ENCODE measurements at places on chromosomes 2 and 18.

GRCh38 chr2:222217712-222218111, 81.1 kb downstream of the PAX3 start:
- DNase-seq: no peak

DNA sequence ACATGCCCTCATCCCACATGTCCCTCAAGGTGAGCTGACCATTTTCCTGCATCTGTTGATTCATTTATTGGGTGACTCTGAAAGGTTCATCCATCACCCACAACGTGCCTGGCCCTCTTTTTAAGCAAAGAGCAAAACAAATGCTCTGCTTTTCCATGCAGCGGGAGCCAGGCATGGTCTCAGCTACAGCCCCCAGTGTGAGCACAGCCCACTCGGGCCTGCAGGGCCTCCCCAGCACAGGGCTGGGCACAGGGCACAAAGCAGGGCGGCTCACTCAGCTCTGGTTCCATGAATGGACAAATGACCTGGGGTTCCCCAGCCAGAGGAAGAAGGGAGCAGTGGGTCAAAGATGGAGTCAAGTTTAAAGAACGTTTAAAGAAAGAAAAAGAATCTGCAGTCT, 24.1 kb upstream of the OTOS start:
- no peak for DNase-seq

- DNase-seq: no peak
These were observed 70.3 kb downstream of the ASXL2 start for GRCh38 chr2:25808006-25808383.

GRCh38 chr2:144099780-144100377, 420.0 kb downstream of the ZEB2 start:
- no peak for DNase-seq

DNA sequence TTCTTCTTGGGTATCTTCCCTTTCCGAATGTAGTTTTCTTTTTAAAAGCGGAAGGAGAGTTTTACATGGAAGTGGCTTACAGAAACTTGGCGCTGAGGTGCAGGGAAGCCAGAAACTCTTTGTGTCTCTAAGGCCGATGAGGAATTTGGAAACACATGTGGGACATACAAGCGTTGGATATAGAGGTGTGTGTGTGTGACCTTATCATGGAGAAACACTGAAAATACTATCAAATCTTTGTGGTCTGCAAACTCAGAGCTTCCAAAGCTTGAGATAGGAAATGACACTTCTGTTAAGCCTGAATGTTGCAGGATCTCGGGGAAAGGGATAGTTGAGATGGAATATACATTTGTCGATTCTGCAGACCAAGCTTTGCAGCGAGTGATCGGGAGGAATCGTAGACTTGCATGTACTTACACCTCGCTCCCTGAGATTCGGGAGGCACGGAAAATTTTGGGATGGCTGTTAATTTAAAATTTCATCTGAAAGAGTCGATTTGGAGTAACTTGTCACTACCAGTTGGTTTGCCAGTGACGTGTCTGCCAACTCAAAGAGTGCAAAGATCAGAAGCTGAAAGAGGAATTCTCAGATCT, 1.0 kb downstream of the NAB1 start:
- no peak for DNase-seq

DNA sequence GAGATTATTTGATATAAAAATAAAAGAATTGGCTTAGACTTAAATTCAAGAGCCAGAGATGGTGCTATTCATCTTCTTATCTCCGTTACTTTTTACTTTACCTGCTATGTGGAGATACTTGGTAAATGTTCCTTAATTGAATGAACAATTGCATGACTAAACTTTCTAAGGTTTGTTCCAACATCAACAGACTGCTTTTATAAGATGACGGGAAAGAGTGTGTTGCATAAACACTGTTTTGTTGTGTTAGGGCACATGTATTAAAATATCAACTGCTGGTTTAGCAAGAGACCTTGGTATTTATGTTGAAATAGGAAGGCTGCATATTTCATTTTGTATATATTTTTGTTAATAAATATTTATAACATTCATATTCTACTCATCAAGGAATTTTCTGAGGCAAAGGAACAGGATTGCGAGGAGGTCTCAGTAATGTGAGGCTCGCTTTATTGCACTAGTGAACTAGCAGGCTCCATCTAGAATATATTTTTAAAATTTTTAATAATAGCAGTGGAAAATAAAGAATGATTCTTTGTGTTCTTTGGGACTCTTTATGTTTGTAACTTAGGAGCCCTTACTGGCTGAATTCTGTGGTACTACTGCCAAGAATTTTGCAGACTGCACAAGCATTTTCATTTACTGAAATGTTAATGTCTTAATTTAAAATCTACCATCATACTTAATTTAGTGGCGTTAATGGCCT, 10.7 kb upstream of the NFE2L2 start:
- no peak for DNase-seq

DNA sequence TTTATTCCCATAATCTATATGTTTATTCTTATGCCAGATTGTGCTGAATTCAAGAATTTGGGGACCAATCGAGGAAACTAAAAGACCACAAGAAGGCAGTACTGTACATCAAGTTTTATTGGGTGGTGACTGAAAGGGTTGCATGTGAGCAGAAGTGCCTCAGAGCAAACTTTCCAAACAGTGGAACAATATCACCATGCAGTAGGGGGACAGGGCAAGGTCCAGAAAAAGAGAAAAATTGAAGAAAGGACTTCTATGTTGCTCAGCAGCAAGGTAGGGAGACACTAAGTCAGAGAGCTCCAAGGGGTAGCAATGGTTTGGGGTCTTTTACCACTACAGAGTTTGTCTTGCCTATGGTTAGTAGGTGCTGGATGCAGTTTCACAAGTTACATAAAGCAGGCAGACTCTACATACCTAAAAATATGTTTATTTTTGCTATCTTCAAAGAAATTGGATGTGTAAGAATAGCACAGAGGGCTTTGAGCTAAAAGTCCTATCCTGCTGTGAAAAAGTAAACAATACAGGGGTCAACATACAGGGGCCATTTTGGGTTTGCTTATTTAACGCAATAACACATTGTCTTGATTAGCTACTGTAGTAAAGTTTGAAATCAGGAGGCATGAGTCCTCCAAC, 43.8 kb upstream of the ZBTB14 start:
- DNase-seq: no peak

GRCh38 chr18:48407358-48407757, 1.8 kb downstream of the ZBTB7C start:
- no peak for DNase-seq

DNA sequence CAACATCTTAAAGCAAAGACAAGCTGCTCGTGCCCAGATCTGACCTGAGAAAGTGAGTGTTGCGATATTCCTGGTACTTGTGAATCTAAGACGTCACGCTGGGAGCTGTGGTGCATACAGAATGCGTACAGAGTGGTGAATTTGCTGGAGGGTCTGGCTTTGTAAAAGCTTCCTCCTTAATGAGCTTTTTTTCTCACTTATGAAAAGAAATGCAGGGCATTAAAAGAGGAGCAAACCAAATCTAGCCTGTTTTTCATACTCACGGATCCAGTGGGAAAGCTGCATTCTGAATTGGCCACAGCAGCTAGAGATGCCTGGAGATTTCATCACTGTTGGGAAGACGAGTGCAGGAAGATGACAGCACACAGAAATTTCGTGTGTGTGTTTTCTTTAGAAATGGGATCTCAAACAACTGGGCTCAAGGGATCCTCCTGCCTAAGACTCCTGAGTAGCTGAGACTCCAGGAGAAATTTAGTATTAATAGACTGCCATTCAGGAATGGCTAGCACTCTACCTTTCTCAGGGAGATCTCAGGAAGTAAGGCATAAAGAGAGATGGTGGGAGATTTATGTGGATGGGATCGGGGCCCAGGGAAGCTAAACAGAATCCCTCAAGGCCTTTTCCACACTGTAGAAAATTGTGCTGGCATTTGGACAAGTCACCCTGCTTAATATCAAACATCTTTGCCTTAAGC, 181.3 kb downstream of the ALPK2 start:
- DNase-seq: no peak

DNA sequence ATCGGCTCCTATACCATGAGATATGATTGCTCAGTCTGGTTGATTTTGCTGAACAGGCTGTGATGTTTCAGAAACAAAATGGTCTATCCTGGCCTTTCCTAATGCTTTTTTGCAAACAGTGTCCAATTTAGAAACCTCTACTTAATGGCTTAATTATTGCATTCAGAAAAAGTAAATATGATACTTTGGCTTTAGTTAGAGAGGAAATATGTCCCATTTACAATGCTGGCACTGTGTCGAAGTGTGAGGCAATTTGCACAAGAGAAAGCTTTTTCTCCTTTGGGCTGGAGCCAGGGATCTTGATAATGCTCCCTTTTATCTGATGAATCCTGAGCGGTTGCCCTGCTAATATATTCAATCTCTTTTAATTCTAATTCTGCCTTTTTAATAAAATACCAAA, 418.9 kb downstream of the EPHA4 start:
- no peak for DNase-seq

- DNase-seq: no peak
These were observed 118.8 kb downstream of the MEP1B start for GRCh38 chr18:32308493-32309120.

DNA sequence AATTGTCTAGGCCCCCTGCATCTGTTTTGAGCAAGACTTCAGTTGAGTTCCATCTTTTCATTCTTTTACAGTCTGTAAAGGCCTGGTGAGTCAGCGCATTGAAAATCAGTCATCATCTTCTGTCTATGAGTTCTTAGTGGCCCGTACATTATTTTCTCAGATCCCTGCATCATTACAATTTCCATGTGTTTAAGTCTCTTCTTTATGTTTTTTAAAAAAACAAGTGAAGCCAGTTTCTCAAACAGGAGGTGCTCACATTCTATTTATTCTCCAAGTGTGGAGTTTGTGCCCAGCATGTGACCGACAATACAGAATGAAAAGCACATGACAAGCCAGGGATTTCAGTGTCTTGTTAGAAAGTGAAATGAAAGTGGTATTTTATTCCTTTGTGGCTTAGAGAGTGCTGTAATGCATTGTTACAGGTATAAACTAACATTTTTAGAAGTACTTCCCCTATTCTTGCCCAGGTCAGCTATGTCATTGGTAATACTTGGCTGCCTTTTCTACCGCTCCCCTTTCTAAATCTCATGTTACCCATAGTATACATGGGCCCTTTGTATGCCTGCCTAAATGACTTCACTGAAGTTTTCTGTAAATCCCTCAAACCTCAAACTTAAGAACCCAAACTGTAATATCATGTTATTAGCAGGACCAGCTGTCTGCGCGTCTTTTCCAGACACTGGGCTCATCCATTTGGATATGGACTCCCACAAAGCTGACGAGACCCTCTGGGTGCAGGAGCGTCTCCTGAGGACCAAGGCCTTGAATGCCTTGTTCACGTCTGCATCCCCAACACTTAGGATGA, 67.6 kb downstream of the FEZ2 start:
- DNase-seq: no peak

GRCh38 chr2:71607151-71607889, 154.0 kb downstream of the DYSF start:
- no peak for DNase-seq

DNA sequence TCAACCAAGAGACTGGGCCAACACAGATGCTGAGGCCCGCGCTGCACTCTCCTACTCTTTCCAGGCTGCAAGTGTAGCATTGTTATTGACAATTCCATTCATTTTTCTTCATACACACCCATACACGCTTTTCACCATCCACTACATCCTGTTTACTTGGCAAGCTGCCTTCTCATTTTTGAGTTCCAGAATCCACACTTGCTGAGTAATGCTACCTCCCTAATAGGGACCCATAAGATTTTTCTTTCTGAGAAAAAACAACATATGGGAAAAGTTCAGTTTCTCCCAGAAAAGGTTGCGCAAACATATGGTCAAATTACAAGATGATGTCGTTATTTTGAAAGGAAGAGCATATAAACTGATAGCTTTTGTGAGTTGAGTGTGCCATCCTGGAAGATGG, 3.3 kb upstream of the NETO1 start:
- no peak for DNase-seq

Measured in cortex of kidney (tissue), 1 donor.